Central memory CD8-positive, alpha-beta T cell (primary cell): ENCODE measurements at places on chromosomes 7 and 10.

- peaks cover 2% of the 10 kb centered on the region for H3K4me1 ChIP-seq
- no peak overlapping the region for H3K4me3 ChIP-seq
- peaks cover 33% of the 10 kb centered on the region for H3K27me3 ChIP-seq
- H3K36me3 ChIP-seq: peaks cover 1% of the 10 kb centered on the region
- DNase-seq: no peak
Measured at GRCh38 chr10:3178042-3178441, 5.5 kb upstream of the PITRM1 start.

DNA sequence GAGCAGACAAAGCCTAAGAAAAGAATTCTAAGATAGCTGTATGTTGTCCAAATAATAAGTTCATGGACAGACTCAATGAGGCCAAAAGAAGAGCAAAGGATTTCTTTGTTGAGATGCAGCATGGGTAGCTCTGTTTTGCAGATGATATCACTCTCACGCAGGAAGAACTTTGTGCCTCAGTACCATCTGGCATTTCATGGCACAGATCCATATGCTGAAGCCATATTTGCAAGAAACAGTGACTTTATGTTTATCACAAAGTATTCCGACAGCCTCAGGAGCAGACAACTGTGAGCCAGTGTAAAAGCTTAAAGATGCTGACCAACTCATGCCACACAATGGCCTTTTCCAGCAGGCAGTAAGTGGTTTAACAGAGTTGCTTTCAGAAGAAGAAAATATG lies 45.5 kb upstream of the RNF148 start:
- H3K27ac ChIP-seq: no peak overlapping the region
- no peaks in the 10 kb centered on the region for H3K27me3 ChIP-seq
- no peak for DNase-seq
- H3K36me3 ChIP-seq: peaks cover 1% of the 10 kb centered on the region
- no peaks in the 10 kb centered on the region for H3K4me1 ChIP-seq
- H3K4me3 ChIP-seq: no peak overlapping the region

GRCh38 chr7:34296663-34297062 lies 361.4 kb upstream of the NPSR1 start:
- DNase-seq: no peak
- H3K4me1 ChIP-seq: no peaks in the 10 kb centered on the region
- no peaks in the 10 kb centered on the region for H3K27me3 ChIP-seq
- no peak overlapping the region for H3K4me3 ChIP-seq
- no peaks in the 10 kb centered on the region for H3K36me3 ChIP-seq

- peak overlapping the region; percentile 56 for H3K27ac ChIP-seq
- peaks cover 13% of the 10 kb centered on the region for H3K36me3 ChIP-seq
- DNase-seq: no peak
- H3K4me3 ChIP-seq: no peak overlapping the region
- no peaks in the 10 kb centered on the region for H3K27me3 ChIP-seq
Measured at GRCh38 chr10:84427903-84428650, 99.7 kb downstream of the CCSER2 start.

DNA sequence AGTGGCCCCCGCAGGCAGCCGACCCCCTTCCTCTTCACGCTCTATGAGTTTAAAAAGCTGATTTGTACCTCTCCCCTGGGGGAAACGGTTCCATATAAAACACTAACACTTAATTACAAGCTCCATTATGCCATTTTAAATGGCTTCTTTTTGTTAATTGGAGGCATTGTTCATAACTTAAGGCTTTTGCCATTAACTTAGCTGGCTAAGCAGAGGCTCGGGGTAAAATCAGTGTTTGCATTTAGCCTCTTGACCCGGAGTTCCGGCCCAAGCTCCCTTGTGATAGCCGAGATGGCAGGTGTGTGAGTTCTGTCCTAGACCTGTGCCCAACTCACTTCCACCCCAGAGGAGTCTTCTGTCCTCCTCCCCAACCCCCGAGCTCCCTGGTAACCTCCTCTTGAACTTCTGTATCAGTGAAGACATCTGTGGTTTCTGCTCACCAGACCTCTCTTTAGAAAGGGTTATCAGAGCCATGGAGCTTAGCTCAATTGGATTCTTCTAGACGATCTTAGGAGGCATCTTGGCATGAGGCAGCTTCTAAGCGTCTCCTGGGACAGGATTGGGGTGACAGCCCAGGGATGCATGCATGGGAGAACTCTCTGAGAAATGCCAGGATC lies 34.2 kb upstream of the SH2B2 start:
- H3K27me3 ChIP-seq: no peaks in the 10 kb centered on the region
- no peak overlapping the region for H3K4me3 ChIP-seq
- H3K4me1 ChIP-seq: no peaks in the 10 kb centered on the region
- H3K27ac ChIP-seq: no peak overlapping the region
- no peak for DNase-seq

GRCh38 chr7:16171928-16172327 lies 249.4 kb downstream of the CRPPA start:
- H3K27me3 ChIP-seq: no peaks in the 10 kb centered on the region
- H3K4me1 ChIP-seq: no peaks in the 10 kb centered on the region
- H3K27ac ChIP-seq: no peak overlapping the region
- DNase-seq: no peak
- H3K36me3 ChIP-seq: no peaks in the 10 kb centered on the region

- peaks cover 24% of the 10 kb centered on the region for H3K36me3 ChIP-seq
- peak within 1 kb of the TSS; percentile 91 for H3K27ac ChIP-seq
- DNase-seq: peak; percentile 55
- no peaks in the 10 kb centered on the region for H3K27me3 ChIP-seq
- H3K4me1 ChIP-seq: peaks cover 84% of the 10 kb centered on the region
Measured at GRCh38 chr7:36723951-36724664, at the start of gene AOAH. TSS of gene AOAH (minus strand) at chr7:36724494. CDS start at chr7:36724148, 346 bp downstream.

DNA sequence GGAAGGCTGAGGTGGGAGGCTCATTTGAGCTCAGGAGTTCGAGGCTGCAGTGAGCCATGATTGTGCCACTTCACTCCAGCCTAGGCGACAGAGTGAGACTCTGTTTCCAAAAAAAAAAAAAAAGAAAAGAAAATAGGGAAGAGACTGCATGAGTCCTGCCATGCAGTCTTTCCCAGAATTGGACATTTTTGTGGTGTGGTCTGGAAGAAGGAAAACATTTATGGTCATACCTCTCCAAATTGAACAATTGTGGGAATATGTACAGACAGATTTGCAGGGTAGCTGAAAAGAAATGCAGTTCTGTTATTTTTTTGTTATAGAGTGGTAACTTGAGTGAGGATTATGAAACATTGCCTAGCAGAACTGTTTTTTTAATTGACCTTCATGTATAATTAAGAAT lies 198.1 kb downstream of the AUTS2 start:
- H3K4me1 ChIP-seq: no peaks in the 10 kb centered on the region
- no peak overlapping the region for H3K4me3 ChIP-seq
- DNase-seq: no peak
- no peaks in the 10 kb centered on the region for H3K27me3 ChIP-seq
- no peak overlapping the region for H3K27ac ChIP-seq
- H3K36me3 ChIP-seq: no peaks in the 10 kb centered on the region

DNA sequence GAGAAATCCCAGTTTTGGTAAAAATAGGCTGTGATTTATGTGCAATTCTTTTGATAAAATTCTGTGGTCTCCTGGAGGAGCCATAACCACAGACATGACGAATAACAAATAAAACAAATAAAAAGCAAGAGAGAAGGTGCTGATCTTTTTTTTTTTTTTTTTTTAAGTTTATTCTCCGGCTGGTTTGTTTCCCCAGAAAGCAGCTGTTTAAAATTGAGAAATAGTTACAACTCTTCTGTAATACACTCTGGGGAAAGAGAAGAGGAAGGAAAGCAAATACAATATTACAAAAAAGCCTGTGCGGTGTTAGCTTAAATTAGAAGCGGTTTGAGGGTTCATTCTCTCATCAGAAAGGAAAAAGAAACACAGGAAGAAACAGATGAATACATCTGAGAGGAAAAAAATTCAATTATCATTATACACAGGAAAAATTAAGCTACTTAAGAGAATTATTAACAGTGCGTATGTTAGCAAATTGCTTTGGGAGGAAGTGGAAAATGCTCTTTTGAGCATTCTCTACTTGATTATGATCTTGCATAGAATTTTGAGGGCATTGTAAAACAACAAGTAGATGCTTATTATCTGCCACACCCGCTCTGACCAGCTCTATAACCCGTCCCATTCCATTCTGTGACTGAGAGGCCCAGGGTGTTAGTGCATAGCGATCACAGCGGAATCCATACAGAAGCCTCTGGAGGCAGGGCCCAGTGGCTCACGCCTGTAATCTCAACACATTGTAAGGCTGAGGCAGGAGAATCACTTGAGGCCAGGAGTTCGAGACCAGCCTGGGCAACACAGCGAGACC lies 40.6 kb upstream of the WAC start:
- H3K36me3 ChIP-seq: no peaks in the 10 kb centered on the region
- H3K27me3 ChIP-seq: peaks cover 11% of the 10 kb centered on the region
- H3K4me3 ChIP-seq: no peak overlapping the region
